ENCODE measurements at places on chromosomes 5 and 9. TPM values are rescaled to one million over a fixed set of nuclear protein-coding genes. Genes with fewer than 3 reads are reported as not detected.

DNA sequence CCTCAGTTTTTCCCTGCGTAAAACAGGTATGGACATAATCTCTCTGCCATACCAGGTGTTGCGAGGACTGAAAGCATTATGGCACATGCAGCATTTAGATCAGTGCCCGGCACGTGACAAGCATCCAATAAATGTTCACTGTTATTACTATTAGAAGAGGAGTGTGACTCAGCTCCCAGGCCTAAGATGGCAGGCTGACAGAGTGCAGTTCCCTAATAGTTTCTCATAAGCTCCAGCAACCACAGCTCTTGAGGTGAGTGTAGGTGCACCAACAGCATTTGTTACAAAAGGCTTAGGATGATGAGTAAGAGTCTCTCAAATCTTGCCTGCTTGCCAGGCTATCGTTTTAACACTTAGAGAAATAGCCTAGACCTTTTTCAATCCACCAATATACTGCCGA, 28.9 kb upstream of the GLIS3 start:
- no peak for DNase-seq

Gene LHX3
- total RNA-seq, result not detected

DNA sequence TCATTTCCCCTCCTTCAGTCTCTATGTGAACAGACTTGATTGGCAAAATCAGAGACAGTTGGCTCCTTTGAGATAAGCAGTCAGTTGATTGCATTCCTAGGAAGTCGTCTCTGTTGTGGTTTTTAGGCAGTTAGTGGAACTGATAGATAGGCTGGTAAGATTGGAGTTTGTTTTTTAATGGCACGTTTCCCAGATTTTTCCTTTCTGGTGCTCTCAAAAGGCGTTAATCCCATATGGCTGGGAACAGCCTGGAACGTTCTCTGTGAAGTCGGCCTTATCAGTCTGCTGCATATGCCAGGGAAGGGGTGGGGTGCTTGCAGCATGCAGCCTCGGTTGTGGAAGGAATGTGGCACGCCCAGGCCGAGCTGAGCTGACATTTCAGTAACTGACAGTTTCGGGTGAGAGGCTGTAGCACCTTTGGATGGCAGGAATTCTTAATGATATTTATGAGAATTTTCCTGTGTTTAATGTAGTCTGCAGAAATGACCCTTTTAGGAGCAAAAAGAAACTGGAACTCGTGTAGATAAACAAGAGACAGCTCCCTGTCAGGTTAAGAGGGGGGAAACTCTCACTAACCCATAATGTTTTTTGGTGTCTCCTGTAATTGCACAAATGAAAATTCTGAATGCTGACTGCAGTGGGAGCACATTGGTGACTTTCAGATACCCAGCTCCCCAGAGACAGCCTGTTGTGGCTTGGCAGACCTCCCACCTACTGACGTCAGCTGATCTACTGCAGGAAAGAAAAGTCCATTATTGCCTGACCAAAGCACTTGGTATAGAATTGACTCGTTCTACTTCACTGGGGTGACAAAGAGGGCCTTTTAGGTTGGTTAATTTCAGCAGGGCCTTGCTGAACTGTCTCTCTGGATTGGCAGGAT, 6.3 kb downstream of the SPTAN1 start:
- peak; percentile 94 for DNase-seq

- no peak for DNase-seq
These were observed 445.8 kb upstream of the RIOK2 start for GRCh38 chr5:97628807-97629206.

GRCh38 chr9:68949271-68950000, 64.5 kb downstream of the PRKACG start:
- no peak for DNase-seq

DNA sequence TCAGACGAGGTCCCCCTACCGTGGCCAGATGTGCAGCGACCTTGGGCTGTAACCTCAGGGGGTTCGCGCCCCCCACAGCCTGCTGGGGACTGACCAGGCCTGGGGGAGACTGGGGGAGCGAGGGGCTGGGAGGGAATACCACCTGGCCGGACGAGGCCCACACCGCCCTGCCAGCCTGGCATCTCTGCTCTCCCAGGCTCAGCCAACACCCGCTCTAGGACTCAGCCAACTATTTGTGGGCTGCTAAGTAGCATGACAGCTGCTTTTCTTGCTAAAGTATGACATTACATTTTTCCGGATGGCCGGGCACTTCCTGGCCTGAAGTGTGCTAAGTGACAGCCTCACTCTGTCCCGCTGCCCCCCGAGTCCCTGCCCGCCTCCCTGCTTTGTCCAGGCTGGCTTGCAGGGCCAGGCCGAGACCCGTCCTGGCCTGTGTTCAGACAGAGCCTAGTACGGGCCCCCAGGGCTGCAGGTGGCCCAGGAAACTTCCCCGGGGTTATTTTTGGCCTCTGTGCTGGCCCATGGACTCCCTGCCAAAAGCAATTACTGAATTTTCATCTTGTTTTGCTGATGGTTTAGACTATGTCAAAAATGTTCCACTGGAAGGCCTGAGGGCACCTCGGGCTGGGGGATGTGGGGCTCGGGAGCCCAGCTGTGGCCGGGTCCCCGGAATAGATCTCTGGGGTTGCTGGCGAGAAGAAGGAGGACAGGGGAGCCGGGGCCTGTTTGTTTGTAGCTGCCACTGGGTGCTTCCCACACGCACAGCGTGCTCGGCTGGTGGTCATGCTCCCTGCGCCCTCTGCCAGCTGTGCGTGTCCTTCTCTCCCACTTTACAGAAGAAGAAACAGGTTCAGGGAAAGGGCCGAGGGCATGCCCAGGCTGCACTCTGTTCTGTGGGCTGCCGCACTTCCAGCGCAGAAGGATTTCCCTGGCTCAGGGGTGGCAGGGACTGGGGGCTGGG, 13.4 kb upstream of the SLC2A6 start:
- DNase-seq, result peak; percentile 79

Gene CCDC171
- total RNA-seq, result 2.6 TPM

DNA sequence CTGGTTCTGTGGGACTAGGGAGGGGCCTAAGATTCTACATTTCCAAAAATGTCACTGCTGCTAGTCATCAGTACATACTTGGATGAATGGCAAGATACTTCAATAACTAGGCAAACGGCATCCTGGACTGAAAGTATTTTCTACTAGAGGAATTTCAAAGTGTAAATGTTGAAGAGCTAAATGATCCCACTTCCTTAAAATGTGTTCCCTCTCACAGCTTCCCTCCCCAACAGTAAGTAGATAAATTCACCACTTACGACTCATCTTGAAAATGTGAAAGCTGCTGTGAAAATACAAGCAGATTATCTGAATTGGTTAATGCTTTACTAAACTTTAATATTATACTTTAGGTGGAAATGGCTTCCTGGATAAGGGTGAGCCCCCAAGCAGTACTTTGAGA, 1571.5 kb upstream of the WWC1 start:
- no peak for DNase-seq

GRCh38 chr5:42109006-42109572, 184.0 kb downstream of the FBXO4 start:
- DNase-seq, result no peak

DNA sequence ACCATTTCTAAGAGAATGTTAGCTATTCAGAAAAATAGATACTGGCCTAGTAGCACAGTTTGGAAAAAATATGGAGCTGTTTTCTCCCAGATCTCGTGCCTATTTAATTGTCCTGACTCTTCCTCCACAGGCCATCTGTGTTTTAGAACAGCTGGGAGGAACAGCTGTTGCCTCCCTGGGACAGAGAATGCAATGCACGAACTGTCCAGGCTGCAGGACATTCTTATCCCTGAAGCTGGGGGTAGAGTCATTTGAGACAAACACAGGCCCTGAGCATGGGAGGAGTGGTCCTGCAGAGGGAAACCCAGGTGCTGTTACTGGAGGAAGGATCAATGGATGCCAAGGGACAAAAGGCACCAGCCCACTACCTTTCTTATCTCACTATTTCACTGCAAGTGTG, 20.9 kb upstream of the SPARC start:
- no peak for DNase-seq

GRCh38 chr5:126031989-126032716, 391.1 kb upstream of the GRAMD2B start:
- peak; percentile 84 for DNase-seq
